Bronchial smooth muscle cell (primary cell): ENCODE measurements at places on chromosomes 3 and 15. TPM values are rescaled to one million over a fixed set of nuclear protein-coding genes. Genes with fewer than 3 reads are reported as not detected.

STAC gene
- 0.47 TPM in 1 of 2 replicates, not detected in the other for total RNA-seq

MST1R gene
- 0.32 and 0.86 TPM in 2 replicates for total RNA-seq

AQP9 gene
- total RNA-seq = not detected in 2 replicates

KNG1 gene
- not detected in 2 replicates for total RNA-seq

ATP13A5 gene
- not detected in 2 replicates for total RNA-seq

CFAP91 gene
- 0.34 and 0.47 TPM in 2 replicates for total RNA-seq

TP63 gene
- 0.09 TPM in 1 of 2 replicates, not detected in the other for total RNA-seq

CCR3 gene
- total RNA-seq = 0.09 TPM in 1 of 2 replicates, not detected in the other

ANKRD63 gene
- not detected in 2 replicates for total RNA-seq

CCR8 gene
- total RNA-seq = not detected in 2 replicates

SERPINI2 gene
- not detected in 2 replicates for total RNA-seq

RBP2 gene
- total RNA-seq = not detected in 2 replicates

ASB14 gene
- total RNA-seq = 0.17 TPM in 1 of 2 replicates, not detected in the other

DISP2 gene
- total RNA-seq = under 0.01 and 0.16 TPM in 2 replicates

SNRK gene
- total RNA-seq = 11.2 and 14.3 TPM in 2 replicates

DYNC1LI1 gene
- 30.4 and 32.2 TPM in 2 replicates for total RNA-seq

FEZF2 gene
- total RNA-seq = not detected in 2 replicates

LXN gene
- 269 and 374 TPM in 2 replicates for total RNA-seq
